Pulmonary artery endothelial cell (primary cell): ENCODE measurements at places on chromosomes 5 and 9. TPM values are rescaled to one million over a fixed set of nuclear protein-coding genes. Genes with fewer than 3 reads are reported as not detected.

DNA sequence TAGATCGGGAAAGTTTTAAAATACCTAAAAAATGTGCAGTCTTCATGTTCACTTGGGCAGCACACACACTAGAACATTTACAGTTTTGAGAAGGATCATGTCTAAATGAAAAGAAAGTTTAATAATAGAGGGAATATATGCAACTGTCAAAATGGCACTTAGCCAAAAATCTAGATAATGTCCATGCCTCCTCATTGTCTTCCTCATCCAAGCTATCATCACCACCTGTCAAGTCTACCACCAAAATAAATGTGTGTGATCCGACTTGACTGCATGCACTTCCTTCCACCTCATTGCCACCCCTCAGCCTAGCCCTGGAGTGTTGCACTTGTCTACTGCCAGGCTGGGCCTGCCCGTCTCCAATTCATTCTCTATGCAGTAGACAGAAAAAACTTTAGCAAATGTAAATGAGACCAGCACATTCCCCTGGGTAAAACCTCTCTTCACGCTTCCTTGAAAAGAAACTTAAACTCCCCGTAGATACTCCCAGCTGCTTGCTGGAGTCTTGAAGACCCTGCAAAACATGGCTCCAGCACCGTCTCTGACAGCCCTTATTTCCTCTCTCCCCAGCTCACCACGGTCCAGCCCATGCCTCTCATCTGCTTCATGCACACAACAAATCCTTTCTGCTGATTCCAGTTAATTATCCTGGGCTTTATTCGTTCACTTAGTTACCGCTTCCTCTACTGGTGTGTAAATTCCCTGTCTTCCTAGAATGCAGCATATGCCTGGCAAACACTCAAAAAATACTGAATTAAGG, 66.9 kb downstream of the FANCC start:
- DNase-seq: no peak

DNA sequence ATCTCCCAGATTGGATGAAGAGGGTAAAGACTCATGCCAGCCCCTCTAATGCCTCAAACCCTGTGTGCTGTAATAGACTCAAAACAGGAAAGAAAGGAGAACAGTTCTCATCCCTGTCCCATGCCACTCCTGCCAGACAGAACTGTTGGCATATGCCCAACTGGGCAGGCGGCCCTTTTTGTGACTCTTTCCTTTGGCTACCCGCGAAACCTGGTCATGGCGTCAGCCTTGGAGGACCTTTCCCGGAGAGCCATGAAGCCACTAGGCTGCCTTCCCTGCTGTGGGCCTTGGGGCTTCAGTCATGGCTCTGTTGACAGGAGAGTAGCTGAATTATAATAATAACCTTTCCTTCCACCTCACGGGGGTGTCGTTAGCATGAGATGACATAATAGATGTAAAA, 75.9 kb upstream of the SEMA6A start:
- no peak for DNase-seq

GRCh38 chr5:119681734-119682133, 52.4 kb downstream of the FAM170A start:
- DNase-seq: no peak

- no peak for DNase-seq
Observed at GRCh38 chr5:142421228-142421617, 96.4 kb upstream of the SPRY4 start.

DNA sequence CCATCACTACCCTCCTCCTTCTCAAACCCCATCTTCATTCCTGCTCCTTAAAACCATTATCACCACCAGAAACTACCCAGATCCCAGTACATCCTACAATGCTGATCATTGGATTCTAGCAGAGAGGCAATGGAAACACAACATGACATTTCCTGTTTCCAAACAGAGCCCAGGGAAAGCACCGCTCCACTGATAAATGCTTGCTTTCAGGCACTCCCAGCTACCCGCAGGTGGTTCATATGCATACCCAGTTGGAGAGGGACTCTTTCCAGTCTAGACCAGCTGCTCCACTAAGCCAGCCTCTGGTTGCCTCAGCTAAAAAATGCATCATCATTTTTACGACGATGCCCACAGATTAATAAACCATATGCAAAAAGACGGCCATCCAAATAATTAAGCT, 39.2 kb upstream of the ACO1 start:
- DNase-seq: no peak

GRCh38 chr5:57745700-57746651, 263.4 kb upstream of the ACTBL2 start:
- DNase-seq: no peak

DNA sequence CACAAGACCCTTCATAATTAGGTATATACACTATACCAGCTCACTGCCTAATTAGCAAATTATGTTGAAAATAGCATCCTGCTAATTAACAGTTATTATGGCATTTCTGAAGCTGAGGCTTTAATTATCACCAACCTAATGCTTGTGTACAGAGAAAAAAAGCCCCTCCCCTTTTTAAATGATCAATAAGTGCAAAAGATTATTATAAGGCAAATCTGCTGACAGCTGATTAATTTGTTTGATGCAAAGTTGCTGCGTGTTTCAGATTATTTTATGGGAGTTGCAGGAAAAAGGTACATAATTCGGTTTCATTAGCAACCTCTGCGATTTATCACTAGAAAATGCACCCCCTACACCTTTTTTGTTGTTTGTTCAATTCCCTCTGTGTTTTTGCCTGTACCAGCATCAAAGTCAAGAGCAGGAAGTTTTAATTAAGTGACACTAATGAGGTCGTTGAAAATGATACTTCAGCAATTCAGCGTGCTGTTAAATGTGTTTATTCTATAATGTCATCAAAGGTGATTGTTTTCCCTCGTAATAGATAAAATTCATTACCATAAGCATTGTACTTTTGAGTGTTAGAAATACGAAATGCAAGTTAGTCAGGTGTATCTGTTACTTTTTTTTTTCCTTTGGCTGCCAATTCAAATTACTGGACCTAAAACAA, 170.0 kb downstream of the EBF1 start:
- no peak for DNase-seq

DNA sequence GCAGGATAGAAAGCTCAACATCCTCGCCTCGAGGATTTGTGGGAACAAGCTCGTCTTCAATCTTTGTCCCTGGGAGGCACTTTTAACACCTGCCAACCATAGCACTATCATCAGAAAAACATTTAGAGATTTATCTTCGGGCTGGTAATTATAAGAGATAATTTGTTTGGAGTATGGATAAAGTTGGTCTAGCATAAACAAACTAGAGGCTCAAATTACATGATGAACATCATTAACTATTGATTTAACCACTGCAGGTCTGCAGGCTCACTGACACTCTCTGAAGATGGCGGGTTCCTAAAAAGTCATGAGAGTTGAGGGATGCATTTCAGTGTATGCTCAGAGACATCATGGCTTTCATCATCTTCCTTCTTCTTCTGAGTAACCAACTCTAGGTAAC, 25.8 kb upstream of the PCA3 start:
- no peak for DNase-seq

- DNase-seq: no peak
Observed at GRCh38 chr5:1541702-1542400, 18.1 kb upstream of the LPCAT1 start.

- DNase-seq: no peak
Observed at GRCh38 chr5:92800365-92800764, 780.7 kb downstream of the NR2F1-AS1 start.

Gene PLAC8L1
- not detected in 2 replicates for total RNA-seq

Gene STX17
- 12.9 and 16.7 TPM in 2 replicates for total RNA-seq

Gene TAF11L6
- total RNA-seq: not detected in 2 replicates

Gene RMI1
- 6.3 and 9.0 TPM in 2 replicates for total RNA-seq

Gene RNF224
- 0.07 TPM in 2 replicates for total RNA-seq

Gene AQP7
- not detected in 2 replicates for total RNA-seq

Gene DIPK1B
- 152 and 177 TPM in 2 replicates for total RNA-seq
